CD4-positive, alpha-beta T cell treated with Interleukin-4 for 4 hours (primary cell): ENCODE measurements at places on chromosomes 13 and 19.

DNA sequence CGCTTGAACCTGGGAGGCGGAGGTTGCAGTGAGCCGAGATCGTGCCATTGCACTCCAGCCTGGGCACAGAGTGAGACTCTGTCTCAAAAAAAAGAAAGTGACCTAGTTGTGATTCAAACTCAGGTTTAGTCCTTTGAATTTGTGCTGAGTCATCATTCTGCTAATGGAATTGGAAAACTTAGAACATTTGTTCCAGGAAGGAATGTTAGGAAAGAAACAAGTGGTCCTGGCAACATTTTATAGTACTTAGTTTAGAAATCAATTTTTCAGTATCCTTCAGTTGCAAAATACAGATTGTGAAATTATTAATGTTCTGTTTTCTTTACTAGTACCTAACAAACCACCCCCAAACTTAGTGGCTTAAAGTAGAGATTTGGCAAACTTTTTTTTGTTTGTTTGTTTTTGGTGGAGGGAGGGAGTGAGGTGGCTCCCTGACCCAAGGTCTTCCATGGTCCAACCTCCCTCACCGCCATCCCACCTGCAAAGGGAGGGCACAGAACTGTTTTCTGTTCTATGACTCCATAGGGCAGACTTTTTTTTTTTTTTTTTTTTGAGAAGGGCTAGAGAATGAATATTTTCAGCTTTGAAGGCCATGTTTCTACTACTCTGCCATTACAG is 9.2 kb upstream of the SULT2A1 start:
- DNase-seq: no peak

- no peak for DNase-seq
These were observed 5.3 kb downstream of the SLC27A1 start for GRCh38 chr19:17475541-17476115.

DNA sequence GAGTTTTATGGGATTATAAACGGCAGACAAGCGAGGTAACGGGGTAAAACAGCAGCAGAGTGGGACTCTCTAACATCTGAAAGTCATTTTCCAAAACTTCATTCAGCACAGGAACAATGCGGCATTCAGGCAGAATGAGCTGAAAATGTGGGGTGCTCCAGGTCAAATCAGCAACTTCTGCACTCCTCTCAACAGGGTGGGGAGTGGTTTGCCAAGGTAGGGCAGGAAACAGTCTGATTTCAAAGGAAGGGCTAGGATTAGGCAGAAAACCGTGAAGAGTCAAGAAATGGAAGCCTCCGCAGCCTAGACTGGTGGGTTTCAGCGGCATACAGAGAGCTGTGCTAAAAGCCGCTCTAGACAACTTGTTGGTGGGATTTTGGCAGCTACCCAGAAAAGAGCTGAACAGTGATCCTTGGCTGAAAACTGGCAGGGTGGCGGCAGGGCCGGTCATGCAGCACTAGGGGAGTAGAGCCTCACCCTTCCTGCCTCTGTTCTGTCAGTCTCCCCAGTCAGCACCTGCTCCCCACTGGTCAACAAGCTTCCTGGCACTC is 154.2 kb upstream of the KLF12 start:
- DNase-seq: peak; percentile 52

GRCh38 chr19:15238639-15239155 is 6.4 kb upstream of the EPHX3 start:
- DNase-seq: no peak

GRCh38 chr19:46367426-46367825 is 20.5 kb downstream of the PPP5C start:
- DNase-seq: no peak

- DNase-seq: no peak
These were observed 13.5 kb downstream of the SMG9 start for GRCh38 chr19:43741075-43741825.

DNA sequence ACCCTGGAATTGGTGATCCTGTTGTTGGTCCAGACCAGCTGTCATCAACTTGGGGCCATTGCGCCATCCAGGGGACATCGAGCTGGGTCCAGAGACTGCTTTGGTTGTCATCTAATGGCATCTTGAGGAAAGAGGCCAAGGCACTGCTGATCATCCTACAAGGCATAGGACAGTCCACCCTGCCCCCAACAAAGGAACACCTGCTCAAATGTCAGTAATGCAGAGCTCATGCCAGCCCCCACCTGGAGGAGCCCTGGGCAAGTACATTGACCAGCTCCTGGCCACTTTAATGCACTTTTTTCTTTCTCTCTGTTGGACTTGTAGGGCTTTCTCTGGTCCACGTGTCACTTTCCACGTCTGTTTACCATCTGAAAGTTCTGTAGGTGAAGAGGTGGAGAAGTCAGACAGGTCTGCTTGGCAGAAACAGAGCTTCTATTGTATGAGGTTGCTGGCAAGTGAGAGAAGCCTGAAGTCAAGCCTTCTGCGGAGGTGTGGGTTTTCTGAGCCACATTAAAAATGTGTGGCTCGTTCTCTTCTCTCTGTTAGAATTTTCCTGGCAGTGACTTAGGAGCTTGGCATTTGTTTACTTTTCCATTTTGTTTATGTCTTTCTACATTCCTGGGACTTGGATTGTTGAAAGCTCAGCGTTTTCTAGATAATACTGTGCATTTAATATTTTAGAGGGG is 124.0 kb upstream of the RNF113B start:
- DNase-seq: no peak

GRCh38 chr13:78709028-78709427 is 50.1 kb upstream of the OBI1 start:
- no peak for DNase-seq

DNA sequence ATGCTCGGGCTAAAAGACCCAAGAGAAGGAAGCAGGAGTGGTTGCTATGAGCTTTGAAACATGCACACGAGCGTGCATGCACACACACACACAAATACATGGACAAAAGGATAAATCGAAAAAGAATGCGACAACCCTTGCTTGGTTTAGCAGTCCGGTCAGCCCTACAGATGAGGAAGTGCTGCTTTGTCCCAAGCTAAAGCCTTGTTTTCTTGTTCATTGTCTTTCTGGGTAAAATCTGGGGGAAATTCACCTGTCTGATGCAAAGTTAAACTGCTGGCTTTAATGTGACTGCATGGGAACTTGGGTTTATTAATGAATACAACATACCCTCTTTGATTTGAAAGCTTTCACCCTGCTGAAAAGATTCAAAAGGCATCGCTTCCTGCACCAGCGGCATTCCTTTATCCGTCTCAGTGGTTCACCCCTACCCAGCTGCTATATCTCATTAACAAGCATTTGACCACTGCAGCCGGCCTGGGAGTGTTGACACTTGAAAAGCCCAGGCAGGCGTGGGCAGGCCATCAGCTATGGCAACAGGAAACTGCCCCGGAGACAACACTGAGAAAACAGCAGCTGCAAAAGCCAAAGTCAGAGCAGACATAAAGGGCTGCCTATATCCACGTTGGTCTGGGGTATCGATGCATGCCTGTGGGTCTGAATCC is 301.7 kb downstream of the NDFIP2 start:
- DNase-seq: no peak

DNA sequence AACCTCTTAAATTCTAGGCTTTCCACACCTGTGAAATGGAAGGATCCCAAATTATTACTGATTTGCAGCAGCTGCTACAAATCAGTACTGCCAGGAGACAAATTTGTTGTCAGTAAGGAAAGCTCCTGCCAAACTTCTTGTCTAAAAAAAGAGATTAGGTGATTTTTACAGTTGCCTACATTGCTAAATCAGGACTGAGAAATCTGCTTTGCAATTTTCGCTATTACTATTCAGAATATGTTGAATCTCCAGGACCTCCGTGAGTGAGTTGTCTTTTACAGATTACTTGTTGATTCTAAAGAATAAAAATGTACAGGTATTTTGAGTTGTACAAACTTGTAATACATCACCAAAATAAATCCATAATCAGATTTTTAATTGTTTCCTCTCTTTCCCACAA is 1815.9 kb downstream of the PCDH9 start:
- no peak for DNase-seq

DNA sequence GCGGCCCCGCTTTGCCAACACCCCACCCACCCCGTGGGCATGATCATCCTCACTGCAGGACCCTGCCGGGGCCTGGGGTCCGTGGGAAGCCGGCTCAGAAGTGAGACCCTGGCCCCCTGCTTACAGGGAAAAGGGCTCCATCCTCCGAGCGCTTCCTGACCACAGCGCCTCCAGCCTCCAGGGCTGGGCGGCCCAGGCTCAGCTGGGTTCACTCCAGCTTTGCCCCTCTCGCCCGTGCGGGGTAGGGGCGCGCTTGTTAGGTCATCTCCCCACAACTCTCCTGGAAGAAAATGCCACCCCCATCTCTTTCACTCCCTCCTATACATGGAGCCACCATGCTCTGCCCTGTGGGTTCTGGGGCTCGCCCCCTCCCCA is 6.6 kb upstream of the C1QTNF9B start:
- no peak for DNase-seq

GRCh38 chr19:39796000-39796498 is 17.4 kb downstream of the LEUTX start:
- DNase-seq: no peak

DNA sequence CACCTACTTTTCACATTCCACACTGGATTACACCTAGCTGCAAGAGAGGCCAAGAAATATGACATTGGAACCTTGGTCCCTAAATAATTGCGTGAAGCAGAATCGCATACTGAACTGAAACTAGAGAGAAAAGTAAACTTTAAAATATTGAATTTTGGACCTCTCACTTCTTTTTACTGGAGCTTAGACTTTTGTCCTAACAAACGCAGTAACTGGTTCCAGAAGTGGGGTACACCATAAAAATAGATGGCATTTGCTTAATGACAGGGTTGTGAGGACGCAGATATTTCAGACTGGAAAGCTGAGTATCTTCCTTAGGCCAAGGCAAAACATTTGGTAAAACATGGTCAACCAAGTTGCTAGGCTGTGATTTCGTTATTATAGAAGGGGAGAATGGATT is 19.2 kb upstream of the TPM4 start:
- DNase-seq: no peak

DNA sequence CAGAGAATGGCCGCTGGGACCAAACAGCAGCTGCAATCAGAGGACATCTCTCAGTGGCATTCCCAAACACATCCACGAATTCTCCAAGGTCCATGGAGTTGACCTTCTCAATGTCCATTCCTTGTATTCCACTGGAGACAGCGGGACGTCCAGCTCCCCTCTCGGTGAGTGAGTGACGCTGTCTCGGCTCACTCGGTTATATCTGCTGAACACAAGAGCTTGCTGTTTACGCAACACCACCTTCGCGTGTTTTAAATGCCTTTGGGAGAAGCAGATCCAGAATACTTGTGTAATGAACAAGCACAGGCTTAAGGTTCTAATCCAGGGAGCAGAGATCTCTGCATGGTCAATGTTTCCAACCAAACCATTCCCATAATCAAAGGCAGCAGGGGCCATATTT is at the start of gene URAD:
Gene URAD, minus strand, starts transcription at position 174 of the 400 bp plus-strand sequence. Its CDS starts 56 bp downstream, at position 118.
- no peak for DNase-seq

- no peak for DNase-seq
These were observed 421.0 kb upstream of the TSHZ3 start for GRCh38 chr19:31770223-31770622.

DNA sequence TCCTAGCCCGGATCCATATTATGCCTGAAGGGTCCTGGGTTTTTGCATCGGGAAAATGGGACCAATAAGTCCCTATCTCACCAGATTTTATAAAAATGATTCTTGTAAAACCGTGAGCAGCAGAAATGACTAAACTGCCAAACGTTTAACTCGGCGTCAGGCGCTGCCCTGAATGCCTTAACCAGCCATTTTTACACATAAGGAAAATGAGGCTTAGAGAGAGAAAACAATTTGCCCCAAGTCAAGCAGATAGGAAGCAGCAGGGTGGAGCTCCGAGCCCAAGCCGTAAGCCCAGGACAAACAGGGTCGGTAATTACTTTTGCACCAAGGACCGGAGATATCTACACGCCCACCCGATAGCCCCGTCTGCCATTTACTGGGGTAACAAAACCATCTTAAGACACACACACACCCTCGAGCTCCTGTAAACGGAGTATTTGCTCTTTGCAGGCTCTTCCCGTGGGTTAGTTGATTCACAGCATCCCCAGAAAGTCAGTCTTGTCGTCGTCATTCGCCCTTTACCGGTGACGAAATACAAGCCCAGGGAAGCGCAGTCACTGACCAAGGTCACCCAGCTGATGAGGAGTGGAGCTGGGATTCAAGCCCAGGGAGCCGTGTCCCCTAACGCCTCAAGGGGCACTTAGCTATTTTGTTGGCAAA is 16.0 kb upstream of the MRI1 start:
- DNase-seq: peak; percentile 6

GRCh38 chr13:33132644-33133440 is 116.6 kb downstream of the KL start:
- DNase-seq: no peak

DNA sequence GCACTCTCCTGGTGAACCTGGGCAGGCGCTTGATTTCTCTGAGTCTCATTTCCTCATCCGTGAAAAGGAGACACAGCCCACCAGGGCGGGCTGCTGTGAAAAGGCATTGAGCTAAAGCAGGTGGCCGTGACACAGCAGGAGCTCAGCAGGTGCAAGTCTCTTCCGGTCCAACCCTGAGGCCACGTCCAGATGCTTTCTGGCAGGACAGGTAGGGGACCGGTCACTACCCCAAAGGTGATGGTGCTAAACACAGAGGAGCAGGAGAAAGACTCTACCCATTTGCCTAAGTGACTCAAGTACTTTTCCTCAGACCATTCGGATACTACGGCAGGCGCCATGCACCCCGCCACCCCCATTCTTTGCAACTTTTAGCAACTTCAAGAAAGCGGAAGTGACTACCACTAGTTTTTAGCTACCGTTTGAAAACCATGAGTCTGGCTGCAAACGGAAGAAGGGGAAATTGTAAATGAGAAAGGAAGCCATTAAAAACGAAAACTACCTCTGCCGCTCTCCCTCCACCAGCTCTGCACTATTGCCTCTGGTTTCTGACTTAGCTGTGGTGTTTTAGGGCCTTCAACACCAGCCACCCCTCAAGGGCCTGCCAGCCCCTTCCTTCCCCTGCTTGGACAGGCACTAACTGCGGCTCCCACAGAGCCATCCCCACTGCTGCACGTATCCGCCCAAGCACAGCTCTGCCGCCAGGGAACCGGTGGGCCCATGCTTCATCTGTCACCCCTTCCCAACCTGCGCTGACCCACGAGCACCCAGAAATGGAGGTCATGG is 4.8 kb downstream of the PPP6R1 start:
- peak; percentile 79 for DNase-seq

DNA sequence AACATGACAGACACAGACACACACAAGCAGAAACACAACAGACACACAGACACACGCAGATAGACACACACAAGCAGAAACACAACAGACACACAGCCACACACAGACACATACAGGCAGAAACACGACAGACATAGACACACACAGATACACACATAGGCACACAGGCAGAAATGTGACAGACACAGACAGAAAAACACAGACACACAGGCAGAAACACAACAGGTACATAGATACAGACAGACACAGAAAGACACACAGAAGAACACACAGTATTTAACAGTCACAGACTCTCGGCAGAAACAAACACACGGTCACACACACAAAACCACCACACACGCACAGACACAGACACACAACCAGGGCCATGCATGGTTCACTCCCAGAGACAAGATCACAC is 905 bp downstream of the TBXA2R start:
- DNase-seq: no peak

GRCh38 chr13:41916173-41916954 is 44.5 kb downstream of the VWA8 start:
- peak; percentile 60 for DNase-seq
